ENCODE measurements at places on chromosomes 3 and 15. TPM values are rescaled to one million over a fixed set of nuclear protein-coding genes. Genes with fewer than 3 reads are reported as not detected.

Gene CILP
- not detected for total RNA-seq

Gene PATL2
- total RNA-seq = 14.1 TPM

Gene CNTN6
- total RNA-seq = not detected

Gene CELSR3
- 8.1 TPM for total RNA-seq

Gene POU1F1
- total RNA-seq = not detected

Gene OIP5
- 14.0 TPM for total RNA-seq

Gene EFHB
- total RNA-seq = 0.79 TPM

DNA sequence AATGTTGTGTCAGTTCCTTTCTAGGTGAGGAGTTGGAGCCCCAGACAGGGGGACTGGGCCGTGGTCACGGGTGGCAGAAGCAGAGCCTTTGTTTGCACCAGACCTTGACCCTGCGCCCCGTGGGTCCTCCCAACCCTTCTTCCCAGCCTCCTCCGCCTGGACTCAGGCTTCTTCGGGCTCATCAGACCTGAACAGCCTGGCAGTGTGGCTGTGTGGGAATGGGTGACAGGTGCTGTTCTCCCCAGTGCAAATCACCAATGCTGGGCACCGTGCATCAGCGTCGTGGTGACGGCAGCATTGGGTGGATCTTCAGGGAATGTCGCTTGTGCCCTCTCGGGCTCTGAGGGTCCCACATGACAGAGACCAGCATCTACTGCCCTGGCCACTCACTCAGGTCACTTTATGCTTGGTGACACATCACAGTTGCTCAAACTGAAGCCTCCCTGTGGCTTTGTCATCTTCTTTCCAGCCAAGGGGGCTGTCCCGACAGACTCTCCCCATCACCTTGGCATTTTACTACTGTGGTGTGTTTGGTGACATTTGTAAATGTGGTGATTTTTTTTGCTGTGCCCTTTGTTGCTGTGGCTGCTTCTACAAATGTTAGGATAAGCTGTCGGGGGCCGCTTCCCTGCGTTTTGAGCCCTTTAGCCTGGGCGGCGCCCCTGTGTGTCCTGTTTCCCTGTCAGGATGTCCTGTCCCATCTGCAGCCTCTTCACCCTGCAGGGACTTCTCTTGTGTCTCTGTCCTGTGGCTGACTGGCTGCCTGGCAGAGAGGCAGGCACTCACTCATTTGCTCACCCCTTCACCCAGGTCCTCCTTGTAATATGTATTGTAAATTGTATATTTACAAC lies 14.5 kb downstream of the APBA2 start:
- H3K4me1 ChIP-seq = peaks cover 60% of the 10 kb centered on the region
- H3K27me3 ChIP-seq = no peaks in the 10 kb centered on the region
- H3K27ac ChIP-seq = no peak overlapping the region

DNA sequence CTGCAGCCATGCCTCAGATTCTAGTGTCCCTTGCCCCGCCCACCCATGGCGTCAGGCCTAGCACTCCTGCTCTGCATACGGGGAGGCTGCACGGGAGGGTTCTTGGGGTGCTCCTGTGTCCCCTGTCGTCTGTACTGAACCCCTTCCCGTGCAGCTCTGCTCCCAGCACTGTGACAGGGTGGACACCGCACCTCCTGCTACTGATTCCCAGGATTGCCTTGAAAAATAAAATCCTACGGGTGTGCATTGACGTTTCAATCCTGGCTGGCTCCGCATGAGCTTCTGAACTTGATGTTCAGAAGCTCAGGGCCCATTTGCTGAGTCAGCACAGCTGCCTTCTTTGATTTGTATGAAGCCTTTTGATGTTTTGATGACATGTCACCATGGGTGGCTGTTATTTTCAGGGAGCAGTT lies 176.4 kb downstream of the APBA2 start:
- H3K27me3 ChIP-seq = no peaks in the 10 kb centered on the region
- no peak overlapping the region for H3K27ac ChIP-seq
- H3K36me3 ChIP-seq = peaks cover 4% of the 10 kb centered on the region
- H3K4me3 ChIP-seq = no peak overlapping the region
- no peak for DNase-seq

DNA sequence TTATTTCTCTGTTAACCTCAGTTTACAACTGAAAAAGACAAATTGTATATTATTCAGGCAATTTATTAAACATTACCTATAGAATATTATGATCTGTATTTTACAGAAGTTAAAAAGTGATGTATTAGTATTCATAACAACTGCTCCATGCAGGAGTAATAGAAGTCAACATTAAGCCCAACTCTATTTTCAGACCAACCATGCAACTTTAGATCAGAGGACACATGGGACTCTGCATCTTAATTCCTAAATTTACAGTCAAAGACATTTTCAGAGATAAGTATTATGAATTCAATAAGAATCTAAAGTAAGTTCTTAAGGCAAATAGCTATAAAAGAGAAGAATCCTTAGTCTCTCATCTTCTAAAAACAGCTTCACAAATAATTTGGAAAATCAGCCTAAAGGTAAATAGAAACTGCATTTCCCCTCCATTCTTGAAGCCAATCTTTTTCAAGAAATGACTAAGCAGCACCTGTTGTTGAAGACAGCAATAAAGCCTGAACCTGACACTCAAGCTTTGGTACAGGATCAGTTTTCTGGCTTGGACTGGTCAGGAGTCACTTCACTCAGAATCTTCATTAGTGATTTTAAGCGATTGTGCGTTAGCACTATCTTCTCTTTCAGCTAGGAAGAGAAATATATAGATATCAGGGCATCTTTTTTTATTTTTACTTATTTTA lies 23.0 kb downstream of the OIP5 start:
- H3K27ac ChIP-seq = no peak overlapping the region
- H3K4me1 ChIP-seq = no peaks in the 10 kb centered on the region
- no peaks in the 10 kb centered on the region for H3K27me3 ChIP-seq

DNA sequence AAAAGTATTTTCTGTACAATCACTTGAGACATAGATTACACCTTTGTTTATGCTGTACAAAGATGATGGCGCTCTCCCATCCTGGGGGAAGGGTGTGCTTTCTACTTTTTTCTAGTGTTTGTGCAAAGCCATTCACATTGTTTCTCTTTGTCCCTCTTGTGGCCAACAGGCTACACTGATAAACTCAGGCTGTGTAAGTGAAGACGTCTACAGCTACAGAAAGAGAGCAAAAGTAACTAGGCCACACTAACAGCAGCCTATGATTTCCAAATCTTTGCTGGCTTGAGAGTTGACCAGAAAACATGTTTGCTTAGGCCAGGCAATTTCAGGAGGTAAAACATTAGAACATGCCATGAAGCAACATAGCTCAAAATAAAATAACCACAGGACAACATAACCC lies 75.1 kb downstream of the FOXB1 start:
- H3K4me1 ChIP-seq = peaks cover 40% of the 10 kb centered on the region
- H3K27ac ChIP-seq = no peak overlapping the region
- H3K27me3 ChIP-seq = peaks cover 8% of the 10 kb centered on the region
- no peak for DNase-seq
- H3K36me3 ChIP-seq = no peaks in the 10 kb centered on the region

- no peak for DNase-seq
- H3K36me3 ChIP-seq = no peaks in the 10 kb centered on the region
- no peak overlapping the region for H3K4me3 ChIP-seq
- no peaks in the 10 kb centered on the region for H3K4me1 ChIP-seq
- H3K27me3 ChIP-seq = no peaks in the 10 kb centered on the region
Measured at GRCh38 chr3:110456438-110457138, 615.0 kb upstream of the NECTIN3 start.

GRCh38 chr15:70801109-70801508 lies 37.8 kb upstream of the UACA start:
- H3K27me3 ChIP-seq = peaks cover 2% of the 10 kb centered on the region
- no peak overlapping the region for H3K4me3 ChIP-seq
- DNase-seq = no peak
- H3K36me3 ChIP-seq = no peaks in the 10 kb centered on the region
- no peaks in the 10 kb centered on the region for H3K4me1 ChIP-seq
- no peak overlapping the region for H3K27ac ChIP-seq

GRCh38 chr15:76274226-76274625 lies 37.0 kb downstream of the ETFA start:
- no peak overlapping the region for H3K27ac ChIP-seq
- no peaks in the 10 kb centered on the region for H3K4me1 ChIP-seq
- no peaks in the 10 kb centered on the region for H3K27me3 ChIP-seq
- H3K36me3 ChIP-seq = peaks cover 61% of the 10 kb centered on the region
- no peak for DNase-seq

DNA sequence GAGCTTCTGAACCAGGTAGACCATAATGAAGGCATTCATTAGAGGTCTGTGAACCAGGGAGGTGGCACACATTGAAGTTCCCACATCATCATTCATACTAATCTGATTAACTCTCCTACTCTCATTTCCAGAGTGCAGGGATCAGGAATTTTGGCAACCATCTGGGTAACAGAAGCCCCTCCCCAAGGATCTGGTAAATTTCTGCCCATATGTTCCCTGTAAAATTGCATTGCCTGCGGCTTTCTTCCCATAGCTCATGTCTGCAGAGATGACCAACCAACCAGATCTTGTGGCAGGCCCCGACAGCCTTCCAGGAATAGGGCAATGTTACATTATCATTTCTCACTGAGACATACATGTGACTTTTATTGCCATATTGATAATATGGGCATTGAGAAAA lies 111.4 kb upstream of the CHL1 start:
- H3K4me3 ChIP-seq = no peak overlapping the region
- no peaks in the 10 kb centered on the region for H3K4me1 ChIP-seq
- peaks cover 3% of the 10 kb centered on the region for H3K27me3 ChIP-seq
- H3K27ac ChIP-seq = no peak overlapping the region
- DNase-seq = no peak

DNA sequence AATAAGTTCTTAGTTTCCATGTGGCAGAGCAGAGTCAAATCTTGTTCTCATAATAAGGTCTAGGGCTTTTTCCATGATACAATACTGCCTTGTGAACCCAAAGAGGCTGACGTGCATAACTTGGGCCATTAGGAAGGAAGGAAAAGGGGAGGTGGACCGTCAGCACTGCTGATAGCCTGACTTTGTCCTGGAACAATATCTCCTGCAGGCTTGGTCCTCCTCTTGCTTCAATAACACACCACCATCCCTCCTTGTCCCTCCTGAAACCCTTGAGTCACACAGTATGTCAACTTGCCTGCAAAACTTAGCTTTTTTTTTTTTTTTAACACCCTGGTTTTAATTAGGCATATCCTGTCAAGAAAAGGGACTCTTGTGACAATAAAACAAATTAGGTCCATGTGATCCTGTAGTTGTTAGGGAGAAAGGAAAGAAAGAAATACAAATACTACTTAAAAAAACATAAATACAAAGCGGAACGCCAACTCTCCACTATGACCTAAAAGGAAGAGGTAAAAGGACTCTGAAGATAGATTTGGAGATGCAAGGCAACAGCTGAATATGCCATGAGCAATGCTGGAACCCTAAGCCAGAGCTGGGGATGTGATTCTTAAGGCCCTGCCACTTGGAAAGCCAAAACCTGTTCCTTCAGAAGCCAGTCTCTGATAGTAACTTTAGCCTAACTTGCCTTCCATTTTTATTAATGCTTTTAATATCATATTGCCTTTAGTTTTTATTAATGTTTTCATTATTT lies 67.0 kb downstream of the WWTR1 start:
- peaks cover 6% of the 10 kb centered on the region for H3K27me3 ChIP-seq
- no peaks in the 10 kb centered on the region for H3K36me3 ChIP-seq
- H3K4me1 ChIP-seq = no peaks in the 10 kb centered on the region
- no peak for DNase-seq
- no peak overlapping the region for H3K4me3 ChIP-seq

Data from activated CD4-positive, alpha-beta T cell treated with anti-CD3 and anti-CD28 coated beads for 36 hours (primary cell).